A549 treated with RU486 at 1 μM for 4 hours (cell line): ENCODE measurements at places on chromosomes 2 and 18. TPM values are rescaled to one million over a fixed set of nuclear protein-coding genes. Genes with fewer than 3 reads are reported as not detected.

Gene SCYGR6
- not detected in 5 replicates for total RNA-seq

Gene PGAP1
- total RNA-seq, result 1.1 to 3.3 TPM (median 2.9 TPM) in 5 replicates

Gene HOXD12
- not detected in 5 replicates for total RNA-seq

Gene LHCGR
- not detected in 5 replicates for total RNA-seq

Gene PLCL1
- not detected in 5 replicates for total RNA-seq

Gene FOXI3
- total RNA-seq, result not detected in 5 replicates

Gene ATP8B1
- total RNA-seq, result 6.5 to 10.7 TPM (median 9.3 TPM) in 5 replicates

Gene HTR2B
- 0.06 to 0.11 TPM (median 0.06 TPM) in 3 of 5 replicates, not detected in the others for total RNA-seq

Gene HOXD10
- total RNA-seq, result 5.5 to 7.4 TPM (median 7.3 TPM) in 5 replicates

Gene PLCD4
- total RNA-seq, result 0.29 to 0.71 TPM (median 0.53 TPM) in 5 replicates

Gene ASXL3
- not detected in 5 replicates for total RNA-seq

Gene PPP1R1C
- total RNA-seq, result 1.7 to 3.3 TPM (median 1.8 TPM) in 5 replicates

Gene VWC2L
- not detected in 5 replicates for total RNA-seq

Gene GCG
- total RNA-seq, result not detected in 5 replicates

Gene CREG2
- total RNA-seq, result 5.5 to 10.0 TPM (median 8.8 TPM) in 5 replicates

Gene RANBP2
- 11.5 to 29.3 TPM (median 24.8 TPM) in 5 replicates for total RNA-seq

Gene OTOS
- total RNA-seq, result not detected in 5 replicates

Gene MAL
- total RNA-seq, result not detected in 5 replicates

Gene CDKL4
- total RNA-seq, result not detected in 5 replicates

Gene RPL31
- total RNA-seq, result 1,787 to 2,624 TPM (median 2,259 TPM) in 5 replicates

Gene LDLRAD4
- total RNA-seq, result 1.1 to 2.8 TPM (median 1.3 TPM) in 5 replicates

Gene GALNT14
- total RNA-seq, result 44.2 to 55.1 TPM (median 48.9 TPM) in 5 replicates

Gene FBLN7
- total RNA-seq, result 0.59 to 0.97 TPM (median 0.78 TPM) in 4 of 5 replicates, not detected in the other
